SW480 (cell line): ENCODE measurements at places on chromosomes 12 and 14.

DNA sequence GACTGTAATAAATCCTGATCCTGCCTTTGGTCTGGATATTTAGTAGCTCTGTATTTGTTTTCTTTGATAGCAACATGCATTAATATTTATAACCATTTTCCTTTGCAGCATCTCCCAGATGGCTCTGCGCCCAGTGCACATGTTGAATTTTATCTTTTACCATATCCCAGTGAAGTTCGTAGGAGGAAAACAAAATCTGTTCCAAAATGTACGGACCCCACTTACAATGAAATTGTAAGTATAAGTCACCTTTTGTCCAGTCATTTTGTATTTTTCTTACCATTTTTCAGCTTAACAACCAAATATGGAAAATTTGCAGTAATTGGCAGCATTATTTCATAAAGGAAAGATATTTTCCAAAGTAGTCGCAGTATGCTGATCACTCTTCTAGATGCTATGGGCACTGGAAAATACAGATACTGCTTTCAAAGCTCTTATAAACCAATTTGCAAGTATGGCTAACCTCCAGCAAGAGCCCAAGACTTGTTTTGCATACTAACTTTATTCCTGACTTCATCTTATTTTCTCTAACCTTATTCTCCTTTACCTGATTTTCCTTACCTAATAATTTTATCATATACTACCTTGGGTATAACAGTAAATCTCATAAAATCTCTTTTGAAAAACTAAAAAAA, 97.4 kb downstream of the PLCZ1 start:
- DNase-seq: no peak

GRCh38 chr14:89955022-89955744, 544 bp upstream of the TDP1 start:
- DNase-seq: no peak

GRCh38 chr14:24875203-24875838, 174.6 kb downstream of the STXBP6 start:
- DNase-seq: no peak

DNA sequence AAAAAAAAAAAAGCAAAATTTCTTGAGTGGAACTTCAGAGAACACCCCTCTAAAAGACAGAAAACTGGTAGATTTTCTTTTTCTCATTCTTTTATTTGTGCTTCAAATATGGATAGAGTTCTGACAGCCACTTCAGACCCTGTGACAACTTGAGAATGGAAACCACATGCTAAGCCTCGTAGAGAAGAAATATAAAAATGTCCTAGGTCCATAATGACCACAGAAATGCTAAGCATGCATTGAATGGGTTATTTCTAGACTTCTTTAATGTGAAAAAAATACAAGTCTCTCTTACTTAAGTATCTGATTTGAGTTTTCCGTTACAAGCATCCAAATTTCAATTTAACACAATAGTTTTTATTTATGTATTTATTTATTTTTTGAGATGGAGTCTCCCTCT, 28.3 kb upstream of the DIO2 start:
- no peak for DNase-seq

DNA sequence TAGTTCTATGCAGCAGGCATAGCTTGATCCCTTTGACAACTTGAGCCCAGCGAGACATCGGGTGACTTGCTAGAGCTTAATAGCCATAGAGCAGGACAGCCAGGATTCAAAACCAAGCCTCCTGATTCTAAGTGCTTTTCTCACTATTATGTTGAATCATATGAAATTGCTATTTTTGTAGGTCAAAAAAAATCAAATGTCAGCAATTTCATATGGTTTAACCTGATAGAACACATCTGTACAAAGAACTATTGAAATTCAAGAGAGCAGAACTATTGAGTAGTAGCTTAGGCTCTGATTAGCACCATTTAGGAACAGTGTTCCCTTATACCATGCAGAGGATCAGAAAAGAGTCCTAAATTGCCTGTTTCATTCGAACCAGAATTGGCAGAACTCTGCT, 132.0 kb downstream of the EMP1 start:
- no peak for DNase-seq

DNA sequence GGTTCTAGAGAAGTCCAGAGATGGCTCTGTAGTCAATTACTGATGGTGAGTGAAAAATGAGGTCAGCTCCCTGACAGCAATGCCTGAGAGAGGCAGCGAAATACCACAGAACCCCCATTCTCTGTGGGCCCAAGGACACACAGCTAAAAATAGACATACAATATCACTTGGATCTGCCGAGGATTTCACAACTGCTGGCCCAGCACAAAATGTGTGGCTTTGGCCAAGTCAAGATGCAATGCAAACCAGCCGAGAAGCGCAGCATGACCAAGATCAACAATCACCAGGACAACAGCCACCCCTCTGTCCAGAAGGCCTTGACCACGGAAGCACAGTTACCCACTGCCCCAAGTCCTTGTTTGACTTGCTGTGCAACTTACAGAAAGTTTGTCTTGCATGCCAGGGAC, 52.2 kb downstream of the CKAP4 start:
- no peak for DNase-seq

DNA sequence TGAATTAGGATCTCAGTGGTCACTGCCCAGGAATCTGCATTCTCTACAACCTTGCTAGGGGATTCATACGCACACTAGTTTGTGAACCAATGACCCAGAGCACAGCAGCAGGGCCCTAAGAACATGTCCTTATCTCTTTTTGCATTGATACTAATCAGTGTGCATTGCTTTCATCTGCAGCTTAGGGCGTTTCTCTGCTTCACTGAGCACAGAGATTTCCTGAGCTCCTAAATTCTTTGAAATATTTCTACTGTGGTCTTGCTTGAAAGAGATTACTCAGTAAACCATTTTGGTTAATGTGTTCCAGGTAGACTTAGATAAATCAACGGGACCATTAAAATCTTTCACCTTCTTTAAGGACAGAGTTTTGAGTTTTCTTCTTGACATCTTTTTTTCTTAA, 351.3 kb upstream of the KITLG start:
- no peak for DNase-seq

DNA sequence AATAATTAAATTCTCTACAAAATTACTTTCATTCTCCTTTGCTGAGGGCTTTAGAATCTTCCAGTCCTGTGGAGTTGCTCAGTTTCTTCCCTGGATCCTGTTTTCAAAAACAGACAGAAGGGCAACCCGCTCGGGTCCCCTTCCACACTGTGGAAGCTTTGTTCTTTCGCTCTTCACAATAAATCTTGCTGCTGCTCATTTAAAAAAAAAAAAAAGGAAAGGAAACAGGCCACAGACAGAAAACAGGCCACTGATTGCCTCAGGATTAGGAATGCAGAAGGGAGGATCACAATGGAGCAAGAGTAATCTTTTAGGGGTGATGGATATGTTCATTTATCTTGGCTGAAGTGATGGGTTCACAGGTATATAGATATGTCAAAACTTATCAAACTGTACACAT, 29.5 kb upstream of the HIGD1C start:
- no peak for DNase-seq

DNA sequence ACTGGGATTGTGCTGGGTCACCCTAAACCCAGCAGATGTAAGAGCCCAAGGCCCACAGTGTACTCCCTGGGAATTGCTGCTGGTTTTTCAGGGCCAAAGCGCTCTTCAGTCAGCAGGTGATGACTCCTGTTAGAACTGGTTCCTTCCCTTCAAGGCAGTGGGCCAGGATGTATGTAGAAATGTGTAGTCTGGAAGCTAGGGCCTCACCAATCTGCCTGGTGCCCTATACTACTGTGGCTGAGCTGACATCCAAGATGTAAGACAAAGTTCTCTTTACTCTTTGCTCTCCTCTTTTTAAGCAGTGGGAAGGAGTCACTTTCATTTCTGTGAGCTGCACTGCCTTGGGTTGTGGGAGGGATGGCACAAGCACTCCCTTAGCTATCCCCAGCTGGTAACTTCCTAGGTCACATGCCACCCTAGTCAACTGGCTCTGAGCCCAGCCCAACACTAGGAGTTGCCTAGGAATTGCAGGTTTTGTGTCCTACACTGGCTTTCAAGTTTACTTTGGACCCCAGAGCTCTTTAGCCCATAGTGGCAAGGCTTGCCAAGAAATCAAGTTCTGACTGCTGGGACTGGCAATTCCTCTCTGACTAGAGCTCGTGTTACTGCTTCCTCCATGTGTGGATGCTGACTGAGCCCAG, 249.2 kb downstream of the C12orf50 start:
- DNase-seq: no peak

DNA sequence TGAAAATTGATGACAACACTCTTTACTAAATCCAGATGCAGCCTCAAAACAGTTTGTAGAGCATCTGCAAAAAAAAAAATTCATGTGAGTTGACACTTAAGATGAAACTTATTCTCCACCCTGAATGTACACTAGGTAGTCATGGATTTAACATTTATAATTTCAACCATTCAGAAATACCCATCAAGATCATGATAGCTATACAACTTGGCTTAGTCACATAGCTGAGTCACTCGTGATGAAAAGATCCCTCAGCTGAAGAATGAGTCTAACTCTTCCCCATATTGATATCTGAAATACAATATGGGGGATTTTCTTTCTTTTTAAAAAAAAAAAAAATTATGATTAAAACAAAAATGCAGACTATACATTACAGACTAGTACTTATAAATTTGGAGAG, 104.8 kb upstream of the PLEKHG7 start:
- no peak for DNase-seq

GRCh38 chr14:89912221-89912620, 42.3 kb downstream of the EFCAB11 start:
- DNase-seq: no peak

GRCh38 chr12:31303466-31303865, 22.5 kb downstream of the SINHCAF start:
- no peak for DNase-seq

- no peak for DNase-seq
Measured at GRCh38 chr12:123747309-123747708, 14.8 kb upstream of the DNAH10 start.

- no peak for DNase-seq
Measured at GRCh38 chr12:58883576-58884334, 36.5 kb downstream of the LRIG3 start.

DNA sequence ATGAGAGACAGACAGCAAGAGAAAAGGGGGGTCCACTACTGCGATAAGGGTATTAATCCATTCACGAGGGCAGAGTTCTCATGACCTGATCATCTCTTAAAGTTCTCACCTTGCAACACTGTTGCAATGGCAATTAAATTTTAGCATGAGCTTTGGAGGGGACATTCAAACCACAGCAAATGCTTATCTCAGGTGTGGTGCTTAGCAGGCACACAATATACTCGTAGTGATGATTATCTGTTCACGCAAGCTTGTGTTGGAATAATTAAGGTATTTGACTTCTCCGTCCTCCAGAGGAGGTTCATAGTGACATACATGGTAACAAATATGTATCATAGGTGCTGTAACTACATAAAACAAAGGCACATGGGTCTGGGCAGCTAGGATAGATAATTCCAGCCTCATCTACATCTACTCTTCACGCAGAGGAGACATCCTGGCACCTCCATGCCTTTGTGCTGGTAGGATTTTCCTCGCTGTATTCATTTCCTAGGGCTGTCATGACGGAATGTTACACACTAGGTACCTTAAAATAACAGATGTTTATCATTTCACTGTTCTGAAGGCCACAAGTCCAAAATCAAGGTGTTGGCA, 221.2 kb downstream of the RBM19 start:
- no peak for DNase-seq

- no peak for DNase-seq
Measured at GRCh38 chr12:63149909-63150712, 890 bp downstream of the AVPR1A start.

DNA sequence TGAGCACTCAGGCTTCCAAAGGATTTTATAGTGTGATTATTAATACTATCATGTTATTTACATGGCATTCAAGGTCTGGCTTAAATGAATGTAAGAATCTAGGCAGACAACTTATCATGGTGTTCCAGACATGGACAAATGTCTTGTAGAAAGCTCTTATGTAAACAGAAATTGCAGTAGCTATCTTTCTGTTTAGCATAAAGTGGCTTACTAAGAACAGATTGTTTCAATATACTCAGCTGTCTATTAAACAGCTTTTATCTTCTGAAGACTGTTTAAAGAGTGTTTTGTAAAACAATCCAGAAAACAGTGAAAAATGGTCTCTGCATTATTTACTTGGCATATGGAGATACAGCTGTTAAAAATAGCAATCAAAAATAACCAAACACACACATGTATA, 1061.8 kb upstream of the SEL1L start:
- no peak for DNase-seq

DNA sequence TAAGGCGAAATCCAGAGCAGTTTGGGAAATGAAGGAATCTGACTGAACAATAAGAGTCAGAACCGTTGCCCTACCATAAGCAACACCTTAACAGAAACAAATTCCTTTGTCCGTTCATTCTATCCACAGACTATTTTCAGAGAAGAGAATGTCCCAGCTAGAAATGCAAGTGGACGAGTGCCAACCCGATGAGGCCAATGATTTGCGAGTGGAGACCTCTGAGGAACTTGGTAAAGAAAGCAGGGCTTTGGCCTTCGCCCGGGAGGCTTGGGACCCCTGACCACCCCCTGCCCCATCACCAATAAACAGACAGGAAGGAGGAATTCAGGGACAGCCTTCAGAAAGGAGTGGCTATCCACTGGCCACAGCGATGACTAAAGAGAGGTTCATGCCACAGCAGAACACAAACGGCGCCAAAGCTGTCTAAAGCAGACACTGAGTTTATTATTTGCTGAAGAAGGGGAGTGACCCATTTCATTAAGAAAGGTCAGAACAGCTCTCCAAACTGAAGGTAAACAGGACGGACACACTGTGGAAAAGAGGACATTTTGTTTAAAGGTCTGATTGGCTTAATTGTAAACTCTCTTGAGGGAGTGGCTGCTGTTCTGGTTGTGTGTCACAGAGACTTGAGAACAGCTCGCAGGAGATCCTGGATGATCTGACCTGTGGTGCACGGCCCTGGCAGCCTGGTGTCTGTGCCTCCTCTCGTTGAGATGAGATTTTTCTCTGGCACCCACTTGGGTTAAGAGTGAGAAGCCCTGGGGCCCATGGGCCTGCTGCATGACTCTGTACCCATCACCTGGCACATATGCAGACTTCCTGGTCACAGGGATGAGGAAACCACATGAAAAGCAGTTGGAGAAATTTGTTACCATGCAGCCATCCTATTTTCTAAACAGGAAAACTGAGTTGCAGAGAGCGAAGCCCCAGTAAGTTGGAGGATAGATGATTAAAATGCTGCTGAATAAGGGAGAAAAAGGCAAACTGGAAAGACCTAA, 142.0 kb upstream of the PZP start:
- peak; percentile 72 for DNase-seq

DNA sequence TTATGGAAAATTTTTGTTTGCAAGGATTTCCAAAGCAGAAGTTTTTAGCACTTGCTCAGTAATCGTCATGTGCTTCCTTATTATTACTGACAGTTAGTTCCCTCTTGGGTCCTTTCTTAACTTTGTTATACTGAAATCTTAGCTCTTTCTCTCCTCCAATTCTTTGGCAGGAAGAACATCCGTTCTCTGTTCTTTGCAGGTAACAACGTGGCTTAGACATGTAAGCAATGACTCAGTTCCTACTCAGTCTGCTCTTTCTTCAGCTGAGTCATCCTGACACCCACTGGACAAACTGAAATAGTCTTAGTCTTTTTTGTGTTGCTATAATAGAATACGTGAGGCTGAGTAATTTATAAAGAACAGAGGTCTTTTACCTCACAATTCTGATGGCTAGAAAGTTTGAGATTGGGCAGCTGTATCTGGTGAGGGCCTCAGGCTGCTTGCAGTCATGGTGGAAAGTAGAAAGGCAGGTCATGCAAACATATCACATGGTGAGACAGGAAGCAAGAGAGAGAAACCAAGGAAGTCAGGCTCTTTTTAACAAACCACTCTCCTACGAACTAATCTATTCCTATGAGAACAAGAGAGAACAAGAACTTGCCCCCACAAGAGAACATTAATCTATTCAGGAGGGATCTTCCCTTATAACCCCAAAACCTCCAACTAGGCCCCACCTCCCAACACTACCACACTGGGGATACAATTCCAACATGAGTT, 49.2 kb downstream of the TESPA1 start:
- peak; percentile 72 for DNase-seq
